Stimulated activated CD4-positive, alpha-beta T cell treated with anti-CD3 and anti-CD28 coated beads, Interleukin-4, amount 100 ng/mL, for 4 hours (primary cell): ENCODE measurements at places on chromosomes 11 and 22.

- no peak for DNase-seq
Observed at GRCh38 chr11:6598555-6598954, 4.9 kb downstream of the RRP8 start.

GRCh38 chr22:39205344-39206021, 39.3 kb downstream of the PDGFB start:
- peak; percentile 3 for DNase-seq

DNA sequence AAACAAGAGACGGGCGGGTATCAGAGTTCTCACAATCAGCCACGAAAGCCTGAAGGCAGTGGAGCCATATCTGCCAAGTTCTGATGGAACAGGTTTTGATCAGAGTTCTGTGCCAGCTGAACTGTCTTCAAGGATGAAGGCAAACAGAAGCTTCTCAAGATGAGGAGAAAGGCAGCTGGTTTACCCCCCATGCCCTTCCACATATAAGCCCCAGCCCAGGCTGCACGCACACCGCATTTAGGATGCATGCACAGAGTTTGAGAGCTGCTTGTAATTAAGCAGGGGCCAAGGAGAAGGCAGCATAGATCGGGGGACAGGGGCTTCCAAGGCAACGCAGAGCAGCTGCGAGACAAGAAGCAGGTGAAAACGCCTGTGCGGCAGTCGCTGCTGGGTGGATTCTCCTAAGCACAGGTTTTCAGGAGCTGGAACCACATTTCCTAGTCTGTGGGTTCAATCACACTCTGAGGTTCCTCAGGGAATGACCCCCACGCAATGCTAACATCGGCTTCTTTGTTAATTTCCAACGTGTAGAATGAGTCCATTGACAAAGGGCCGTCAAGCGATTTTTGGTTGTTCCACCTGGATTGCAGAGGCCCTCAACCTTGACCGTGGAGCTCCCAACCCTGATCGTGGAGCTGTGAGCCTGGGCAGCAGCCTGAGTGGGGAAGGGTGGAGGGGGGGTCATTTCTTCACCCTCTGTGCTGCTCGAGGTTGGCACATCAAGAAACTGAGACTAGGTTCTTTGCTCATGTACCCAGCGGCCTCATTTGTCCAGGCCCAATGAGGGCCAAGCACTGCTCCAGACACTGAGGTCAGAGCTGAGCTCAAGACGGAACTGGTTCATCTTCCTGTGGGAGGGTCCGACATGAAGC, 81.7 kb upstream of the SHISAL1 start:
- no peak for DNase-seq

DNA sequence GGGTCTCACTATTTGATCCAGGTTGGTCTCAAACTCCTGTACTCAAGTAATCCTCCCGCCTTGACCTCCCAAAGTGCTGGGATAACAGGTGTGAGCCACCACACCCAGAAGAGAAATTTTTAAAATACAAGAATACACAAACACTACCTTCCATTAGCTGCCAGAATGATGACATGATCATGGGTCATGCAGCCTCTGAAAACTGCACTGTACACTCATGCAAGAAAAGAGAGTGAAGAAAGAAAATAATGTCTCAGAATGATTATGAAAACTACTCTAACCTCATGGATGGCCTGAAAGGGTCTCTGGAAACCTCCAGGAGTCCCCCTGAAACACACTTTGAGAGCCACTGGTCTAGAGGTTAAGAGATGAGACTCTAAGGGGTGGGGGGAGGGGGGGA, 18.8 kb downstream of the VPS37C start:
- DNase-seq, result no peak

GRCh38 chr22:30943368-30943767, 25.2 kb downstream of the MORC2 start:
- peak; percentile 34 for DNase-seq

DNA sequence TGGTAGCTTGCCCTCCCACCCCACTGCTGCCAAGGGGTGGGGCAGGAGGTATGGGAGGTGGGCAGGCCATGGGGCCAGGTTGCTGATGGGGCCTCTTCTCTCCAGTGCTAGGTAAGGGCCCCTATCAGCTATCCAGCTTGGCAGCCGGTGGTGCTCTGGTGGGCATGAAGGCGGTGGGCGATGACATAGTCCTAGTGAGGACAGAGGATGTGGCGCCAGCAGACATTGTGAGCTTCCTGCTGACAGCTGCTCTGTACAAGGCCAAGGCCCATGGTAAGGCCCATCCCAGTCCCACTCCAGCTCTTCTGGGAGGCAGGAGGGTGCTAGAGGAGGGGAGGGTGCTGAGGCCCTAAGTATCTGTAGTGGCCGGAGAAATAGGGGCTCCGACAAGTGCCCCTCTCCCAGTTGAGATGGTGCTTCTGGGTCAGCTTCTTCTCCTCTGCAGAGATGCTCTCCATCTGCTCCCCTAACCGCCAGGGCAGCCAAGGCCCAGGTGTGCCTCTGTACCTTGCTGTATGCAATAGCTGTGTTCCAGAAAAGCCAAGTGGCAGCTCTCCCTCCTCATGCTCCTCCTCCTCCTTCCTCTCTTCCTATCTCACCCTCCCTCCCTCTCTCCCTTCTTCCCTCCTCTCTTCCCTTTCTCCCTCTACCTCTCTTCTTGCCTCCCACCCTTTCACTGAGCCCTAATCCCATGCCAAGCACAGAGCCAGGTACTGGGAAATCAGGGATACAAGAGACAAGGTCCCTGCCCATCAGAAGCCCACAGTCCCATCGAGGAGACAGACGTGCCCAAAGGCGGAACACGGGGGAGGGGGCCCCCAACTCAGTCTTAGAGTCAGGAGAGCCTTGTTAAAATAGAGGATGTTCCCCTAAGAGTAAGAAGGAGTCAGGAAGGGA, 55.3 kb downstream of the OTOG start:
- DNase-seq, result no peak

DNA sequence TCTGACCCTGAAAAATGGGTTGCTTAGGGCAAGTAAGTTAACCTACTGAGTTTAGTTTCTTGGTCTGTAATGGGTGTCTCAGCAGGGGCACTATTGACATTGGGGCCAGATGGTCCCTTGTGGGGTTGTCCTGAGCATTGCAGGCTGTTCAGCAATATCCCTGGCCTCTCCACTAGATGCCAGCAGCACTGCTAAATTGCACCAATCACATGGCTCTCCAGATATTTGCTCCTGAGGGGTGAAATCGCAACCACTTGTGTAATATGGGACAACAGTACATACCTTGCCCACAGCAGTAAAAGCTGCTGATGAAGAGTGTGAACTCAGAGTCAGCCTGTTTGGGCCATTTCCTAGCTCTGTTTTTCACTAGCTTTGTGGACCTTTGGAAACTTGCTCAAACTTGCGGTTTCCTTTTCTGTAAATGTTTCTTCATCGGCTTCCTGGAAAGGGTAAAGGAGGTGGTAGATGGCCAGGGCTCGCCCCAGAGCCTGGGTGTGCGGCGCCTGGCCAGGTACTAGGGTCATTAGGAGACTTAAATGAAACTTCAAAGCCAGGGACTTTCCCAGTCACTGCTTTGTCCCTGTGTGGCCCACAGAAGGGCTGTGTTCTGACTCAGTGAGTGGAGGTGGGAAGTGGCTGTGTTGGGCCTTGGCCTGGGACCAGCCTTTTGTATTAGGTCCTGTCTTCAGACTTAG, 13.0 kb downstream of the NCF4 start:
- no peak for DNase-seq

DNA sequence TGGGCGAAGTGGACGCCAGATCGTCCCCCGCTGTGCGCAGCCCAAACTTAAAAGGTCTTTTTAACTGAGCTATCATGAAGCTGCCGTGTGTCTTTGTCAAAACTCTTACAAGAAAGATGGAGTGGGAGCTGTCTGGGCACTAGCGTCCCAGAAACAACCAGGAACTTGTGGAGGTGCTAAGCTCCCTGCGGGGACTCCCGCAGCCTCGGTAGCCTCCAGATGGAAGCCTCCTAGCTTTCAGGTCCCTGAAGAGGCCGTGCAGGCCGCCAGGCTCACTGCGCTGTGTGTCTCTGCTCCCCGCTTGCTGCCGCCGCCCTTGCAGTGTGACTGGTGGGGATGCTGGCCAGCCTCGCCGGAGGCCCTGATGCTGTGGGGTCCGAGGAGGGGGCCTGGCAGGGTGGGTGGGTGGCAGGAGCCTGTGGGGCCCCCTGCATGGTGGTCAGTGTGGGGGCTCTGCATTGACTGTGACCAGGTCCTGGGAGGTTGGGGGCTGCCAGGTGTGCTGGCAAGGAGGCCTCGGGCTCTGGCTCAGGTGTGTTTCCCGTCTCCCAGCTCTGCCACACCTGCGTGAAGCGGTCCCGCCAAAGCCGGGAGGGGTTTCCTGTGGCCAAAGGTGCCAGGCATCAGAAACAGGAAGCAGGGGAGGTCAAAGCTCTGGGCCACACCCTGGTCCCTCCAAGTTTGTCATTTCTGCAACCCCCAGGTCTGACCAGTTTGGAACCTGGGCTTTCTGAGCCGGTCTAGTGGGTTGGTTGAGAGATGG, 1.2 kb downstream of the TRABD start:
- no peak for DNase-seq
